Putamen (tissue), 1 donor: ENCODE measurements at places on chromosomes 1 and 21.

DNA sequence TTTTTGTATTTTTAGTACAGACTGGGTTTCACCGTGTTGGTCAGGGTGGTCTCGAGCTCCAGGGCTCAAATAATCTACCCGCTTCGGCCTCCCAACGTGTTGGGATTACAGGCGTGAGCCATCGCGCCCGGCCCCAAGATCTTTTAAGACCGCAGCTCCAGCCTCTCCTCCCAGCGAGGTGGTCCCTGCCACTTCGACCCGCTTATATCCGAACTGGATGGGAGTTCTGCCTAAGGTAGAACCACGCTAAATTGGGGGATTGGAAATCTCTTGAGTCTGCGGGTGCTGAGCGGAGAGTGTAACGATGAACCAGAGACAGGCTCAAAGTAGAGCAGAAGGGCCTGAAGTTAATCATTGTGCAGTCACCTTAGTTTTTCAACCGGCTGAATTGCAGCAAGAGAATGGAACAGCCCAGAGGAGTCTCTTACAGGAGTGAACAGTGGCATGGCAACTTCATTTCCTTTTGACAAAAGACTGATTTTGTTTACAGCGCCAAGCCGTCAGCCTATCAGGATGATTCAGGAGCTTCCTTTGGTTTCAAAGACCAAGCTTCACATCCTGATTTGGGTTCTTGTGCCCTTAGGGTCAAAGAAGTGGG lies 726 bp upstream of the CYB5R1 start:
- no peak for DNase-seq

DNA sequence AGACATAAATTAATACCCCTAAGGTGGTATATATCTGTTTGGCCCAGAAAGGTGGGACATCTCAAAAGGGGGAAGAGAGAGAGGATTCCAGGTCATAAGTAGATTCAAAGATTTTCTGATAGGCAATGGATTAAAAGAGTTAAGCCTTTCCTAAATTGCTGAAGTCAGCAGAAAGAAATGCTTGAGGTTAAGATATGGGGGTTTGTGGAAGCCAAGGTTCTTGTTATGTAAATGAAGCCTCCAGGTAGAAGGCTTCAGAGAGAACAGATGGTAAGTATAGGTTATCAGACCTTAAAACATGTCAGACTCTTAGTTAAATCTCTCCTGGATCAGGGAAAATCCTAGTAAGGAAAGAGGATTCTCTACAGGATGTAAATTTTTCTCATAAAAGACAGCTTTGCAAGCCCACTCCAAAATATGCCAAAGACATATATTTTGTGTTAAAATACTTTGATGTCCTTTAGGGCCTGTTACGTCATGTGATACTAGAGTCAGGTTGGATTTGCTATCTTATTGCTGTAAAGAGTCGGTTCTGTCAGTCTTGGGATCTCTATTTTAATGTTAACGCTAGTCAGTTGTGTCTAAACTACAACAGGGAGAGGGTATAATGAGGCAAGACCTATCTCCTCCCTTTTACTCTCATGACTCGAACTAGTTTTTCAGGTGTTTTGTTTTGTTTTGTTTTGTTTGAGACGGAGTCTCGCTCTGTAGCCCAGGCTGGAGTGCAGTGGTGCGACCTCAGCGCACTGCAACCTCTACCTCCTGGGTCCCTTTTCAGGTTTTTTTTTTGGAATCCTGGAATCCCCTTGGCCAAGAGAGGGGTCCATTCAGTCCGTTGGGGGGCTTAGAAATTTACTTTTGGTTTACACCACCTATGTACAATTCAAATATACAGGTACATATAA lies 30.6 kb downstream of the RGS2 start:
- no peak for DNase-seq

DNA sequence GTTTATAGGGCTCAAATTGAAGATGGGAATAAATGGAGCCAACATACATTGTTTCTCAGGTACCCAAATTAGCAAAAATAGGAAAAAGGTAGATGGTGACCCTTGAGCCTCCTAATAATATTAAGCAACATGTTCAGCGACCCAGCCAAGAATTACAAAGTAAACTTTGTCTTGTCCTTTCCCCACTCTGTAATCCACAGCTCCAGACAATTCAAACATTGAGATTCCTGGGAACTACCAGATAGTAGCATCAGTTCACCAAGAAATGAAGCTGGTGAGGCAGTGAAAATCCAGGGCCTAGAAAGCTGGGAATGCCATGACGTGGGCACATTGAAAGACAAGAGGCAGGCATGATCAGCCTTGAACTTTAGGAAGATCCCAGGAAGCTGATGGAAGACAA lies 11.7 kb downstream of the HAO2 start:
- DNase-seq, result no peak

DNA sequence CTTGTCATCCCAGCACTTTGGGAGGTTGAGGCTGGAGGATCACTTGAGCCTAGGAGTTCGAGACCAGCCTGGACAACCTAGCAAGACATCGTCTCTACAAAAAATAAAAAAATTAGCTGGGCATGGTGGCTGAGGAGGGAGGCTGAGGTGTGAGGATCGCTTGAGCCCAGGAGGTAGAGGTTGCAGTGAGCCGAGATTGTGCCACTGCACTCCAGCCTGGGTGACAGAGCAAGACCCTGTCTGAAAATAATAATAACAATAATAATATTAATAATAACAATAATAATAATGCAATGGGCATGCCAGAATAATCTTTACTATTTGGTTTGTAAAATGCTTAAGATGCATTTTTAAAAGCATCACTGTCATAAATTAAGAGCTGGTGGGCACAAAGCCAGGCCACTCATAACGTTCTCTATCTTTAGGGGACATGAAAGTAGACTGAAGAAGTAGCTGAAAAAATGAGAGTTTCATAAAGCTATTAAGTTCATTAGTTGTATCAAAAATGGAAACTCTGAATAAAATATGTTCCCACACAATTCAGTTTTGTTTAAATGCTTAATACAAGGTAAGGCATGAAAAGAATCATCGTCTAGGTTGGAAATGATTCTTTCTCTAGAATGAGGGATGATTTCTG lies 51.6 kb upstream of the ITPKB start:
- no peak for DNase-seq

DNA sequence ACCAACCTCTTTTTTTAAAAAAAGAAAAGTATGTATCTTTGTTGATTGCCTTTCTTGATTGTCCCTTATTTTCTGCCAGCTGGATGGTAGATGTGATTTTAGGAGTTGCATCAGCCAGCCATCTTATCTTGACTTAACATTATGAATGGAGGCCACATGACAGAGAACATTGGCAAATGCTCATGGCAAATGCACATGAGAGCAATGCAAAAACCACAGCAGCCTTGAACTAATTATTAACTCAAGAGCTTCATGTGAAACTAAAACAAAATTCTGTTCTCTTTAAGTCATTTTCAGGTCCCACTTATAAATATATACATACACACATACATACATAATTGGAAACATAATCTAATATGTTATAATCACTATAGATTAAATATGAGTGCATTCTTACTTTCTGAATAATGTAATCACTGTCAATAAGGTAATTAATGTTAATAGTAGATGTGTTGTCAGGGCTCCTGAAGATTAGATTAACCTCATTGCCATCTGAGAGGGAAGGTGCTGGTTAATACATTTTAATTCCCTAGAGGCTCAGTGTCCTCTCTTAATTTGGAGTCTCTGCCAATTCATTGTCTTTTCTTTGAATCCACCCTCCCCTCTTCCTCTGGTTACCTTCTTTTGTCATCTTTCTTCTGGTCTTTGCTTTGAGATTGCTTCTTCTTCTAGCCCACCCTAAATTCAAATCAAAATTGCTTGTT lies 962.2 kb downstream of the ADGRL2 start:
- DNase-seq, result no peak

DNA sequence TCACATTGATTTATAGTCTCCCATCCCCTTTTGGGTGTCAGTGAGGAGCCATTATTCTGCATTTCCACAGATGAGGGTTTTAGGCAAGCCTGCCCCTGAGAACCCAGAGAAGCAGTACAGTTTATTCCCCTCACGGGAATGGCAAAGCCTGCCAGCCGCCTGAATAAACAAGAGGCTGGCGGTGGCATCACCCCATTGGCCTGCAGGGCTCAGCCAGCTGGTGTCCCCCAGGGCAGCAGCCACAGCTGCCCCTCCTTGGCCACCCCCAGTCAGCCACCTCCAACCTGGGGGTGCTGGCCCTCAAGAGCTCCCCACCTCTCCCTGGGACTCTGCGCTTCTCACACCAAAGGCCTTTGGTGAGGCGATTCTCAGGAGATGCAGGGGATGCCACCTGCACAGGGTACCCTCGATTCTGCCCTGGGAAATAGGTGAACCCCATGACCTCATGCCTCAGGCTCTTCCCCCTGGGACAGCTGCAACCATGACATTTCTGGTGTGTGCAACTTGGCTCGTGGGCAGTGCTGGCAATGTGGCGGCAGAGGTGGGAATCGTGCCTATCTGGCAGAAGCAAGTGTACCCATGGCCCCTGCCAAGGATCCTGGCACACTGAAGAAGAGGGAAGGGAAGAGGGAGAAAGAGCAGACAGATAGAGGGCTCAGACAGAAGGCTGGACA lies 14.0 kb downstream of the OLFML2B start:
- no peak for DNase-seq

GRCh38 chr1:9314111-9314510 lies 21.4 kb downstream of the SPSB1 start:
- DNase-seq, result no peak

DNA sequence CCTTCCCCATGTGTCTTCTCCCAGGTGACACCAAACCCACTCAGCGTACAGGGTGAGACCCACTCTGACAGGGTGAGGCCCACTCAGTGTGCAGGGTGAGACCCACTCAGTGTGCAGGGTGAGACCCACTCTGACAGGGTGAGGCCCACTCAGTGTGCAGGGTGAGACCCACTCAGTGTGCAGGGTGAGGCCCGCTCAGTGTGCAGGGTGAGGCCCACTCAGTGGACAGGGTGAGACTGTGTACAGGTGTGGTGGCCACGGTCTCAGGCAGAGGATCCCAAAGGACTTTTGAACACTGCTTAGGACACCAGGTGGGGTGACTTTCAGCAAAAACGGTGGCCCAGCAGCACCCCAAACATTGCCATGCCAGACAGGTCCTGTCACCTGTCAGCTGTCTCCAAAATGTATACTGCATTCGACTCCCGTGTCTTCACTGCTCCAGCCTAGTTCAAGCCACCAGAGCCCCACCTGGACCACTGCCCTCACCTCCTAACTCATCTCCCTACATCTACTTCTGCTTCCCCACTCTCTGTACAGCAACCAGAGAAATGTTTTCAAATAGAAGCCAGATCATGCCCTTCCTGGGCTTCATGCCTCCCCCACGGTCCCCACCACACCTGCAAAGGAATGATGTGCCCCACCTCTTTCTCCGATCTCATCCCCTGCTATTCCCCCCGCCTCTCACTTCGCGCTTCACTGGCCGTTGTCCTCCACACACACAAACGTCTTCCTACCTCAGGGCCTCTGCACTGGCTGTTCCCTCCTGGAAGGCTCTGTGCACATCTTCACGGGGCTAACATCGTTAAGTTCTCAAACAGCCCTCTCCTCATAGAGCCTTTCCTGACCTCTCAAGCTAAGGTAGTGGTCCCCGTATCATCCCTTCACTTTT lies 52.1 kb downstream of the ACBD3 start:
- no peak for DNase-seq

- DNase-seq, result no peak
These were observed 14.1 kb upstream of the ZNF436 start for GRCh38 chr1:23383577-23384311.

DNA sequence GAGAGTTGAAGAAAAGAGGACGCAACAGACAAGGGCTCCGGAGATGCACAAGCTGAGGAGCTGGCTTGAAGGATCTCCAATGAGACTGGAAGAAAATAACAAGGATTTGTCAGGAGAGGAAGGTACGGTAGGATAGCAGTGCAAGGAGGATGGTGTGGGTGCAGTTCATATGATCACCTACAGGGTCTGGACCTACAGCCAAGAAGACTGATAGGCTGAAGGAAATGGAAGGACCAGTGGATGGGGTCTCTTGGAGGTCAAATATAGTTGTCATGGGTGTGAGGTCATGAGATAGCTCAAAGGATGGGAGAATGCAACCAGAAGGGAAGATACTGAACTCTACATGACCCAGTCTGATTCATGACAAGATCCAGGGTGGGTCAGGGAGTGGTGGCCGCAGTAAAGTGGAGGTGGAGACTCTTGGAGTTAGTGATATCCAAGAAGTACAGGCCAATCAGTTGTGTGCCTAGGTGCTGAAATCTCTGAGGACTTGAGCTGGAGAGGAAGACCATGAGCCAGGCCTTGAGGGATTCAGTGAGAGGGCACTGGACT lies 15.3 kb upstream of the KANK4 start:
- DNase-seq, result no peak

GRCh38 chr21:30579346-30579745 lies 10.9 kb downstream of the KRTAP22-2 start:
- DNase-seq, result no peak

- DNase-seq, result no peak
These were observed 27.4 kb upstream of the UHMK1 start for GRCh38 chr1:162470216-162470615.

- no peak for DNase-seq
These were observed 13.3 kb downstream of the RPS6KA1 start for GRCh38 chr1:26542771-26543451.

DNA sequence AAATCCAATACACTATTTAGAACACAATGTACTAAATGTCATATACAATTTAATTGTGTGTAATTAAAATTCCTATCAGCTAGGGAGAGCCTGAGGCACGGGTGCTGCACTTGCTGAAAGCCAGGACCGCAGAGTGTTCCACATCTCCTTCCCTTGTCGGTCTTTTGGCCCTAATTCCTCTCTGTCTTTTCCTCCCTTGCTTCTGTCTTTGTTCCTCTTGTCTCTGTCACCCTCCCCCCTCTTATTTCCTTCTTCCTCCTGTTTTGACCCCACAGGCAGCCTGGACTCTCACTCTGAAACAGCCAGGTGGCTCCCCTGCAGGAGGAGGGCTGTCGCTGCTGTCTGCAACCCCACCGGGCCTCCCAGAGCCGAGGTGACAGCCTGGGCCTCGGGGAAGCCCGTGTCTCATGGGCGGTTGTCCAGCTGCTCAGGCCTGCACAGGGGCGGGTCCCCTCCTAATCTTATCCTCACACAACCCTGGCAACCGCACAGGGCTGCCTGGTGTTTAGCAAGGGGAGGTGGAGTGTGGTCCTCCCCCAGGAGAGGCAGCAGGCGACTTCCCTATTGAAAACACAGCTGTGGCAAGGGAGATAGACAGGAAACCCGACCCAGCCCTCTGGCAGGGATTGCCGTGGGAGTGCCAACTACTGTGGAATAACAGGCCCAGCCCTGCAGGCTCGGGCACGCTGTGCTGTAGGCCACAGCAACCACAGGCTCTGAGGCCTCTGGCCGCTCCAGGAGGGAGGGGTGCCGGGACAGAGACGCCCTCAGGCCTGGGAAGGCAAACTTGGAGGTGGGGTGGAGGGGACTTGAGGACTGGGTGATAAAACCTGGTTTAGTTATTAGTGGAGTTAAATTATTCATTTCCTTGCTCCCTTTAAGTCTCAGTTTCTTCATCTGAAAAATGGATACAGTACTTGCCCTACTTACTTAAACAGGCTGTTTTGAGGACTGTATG lies 68.8 kb upstream of the WDR26 start:
- peak; percentile 55 for DNase-seq

DNA sequence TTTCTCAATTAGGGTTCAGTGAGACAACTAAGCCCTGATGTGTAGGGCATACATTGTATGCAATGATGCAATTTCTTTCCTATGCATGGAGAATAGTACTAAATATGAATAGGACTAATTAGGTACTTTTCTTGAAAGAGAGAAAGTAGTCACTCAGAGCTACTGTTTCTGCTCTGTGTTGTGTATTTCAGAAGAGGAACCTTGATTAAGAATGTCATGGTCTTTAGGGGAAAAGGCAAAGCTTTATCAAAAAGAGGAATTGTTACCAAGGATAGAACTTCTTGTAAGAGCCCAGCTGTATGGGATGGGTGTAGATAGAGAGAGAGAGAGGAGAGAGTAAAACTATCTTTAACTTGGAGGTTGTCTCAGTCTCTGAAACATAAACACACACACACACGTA lies 49.1 kb downstream of the HLX start:
- DNase-seq, result no peak
